Endothelial cell of umbilical vein (primary cell): ENCODE measurements at places on chromosomes 1 and 21. TPM values are rescaled to one million over a fixed set of nuclear protein-coding genes. Genes with fewer than 3 reads are reported as not detected.

GRCh38 chr1:94614168-94614815 is 72.7 kb upstream of the F3 start:
- no peak overlapping the region for H3K4me3 ChIP-seq
- no peak overlapping the region for H3K27ac ChIP-seq
- DNase-seq = no peak
- H3K36me3 ChIP-seq = no peaks in the 10 kb centered on the region
- H3K27me3 ChIP-seq = no peaks in the 10 kb centered on the region

DNA sequence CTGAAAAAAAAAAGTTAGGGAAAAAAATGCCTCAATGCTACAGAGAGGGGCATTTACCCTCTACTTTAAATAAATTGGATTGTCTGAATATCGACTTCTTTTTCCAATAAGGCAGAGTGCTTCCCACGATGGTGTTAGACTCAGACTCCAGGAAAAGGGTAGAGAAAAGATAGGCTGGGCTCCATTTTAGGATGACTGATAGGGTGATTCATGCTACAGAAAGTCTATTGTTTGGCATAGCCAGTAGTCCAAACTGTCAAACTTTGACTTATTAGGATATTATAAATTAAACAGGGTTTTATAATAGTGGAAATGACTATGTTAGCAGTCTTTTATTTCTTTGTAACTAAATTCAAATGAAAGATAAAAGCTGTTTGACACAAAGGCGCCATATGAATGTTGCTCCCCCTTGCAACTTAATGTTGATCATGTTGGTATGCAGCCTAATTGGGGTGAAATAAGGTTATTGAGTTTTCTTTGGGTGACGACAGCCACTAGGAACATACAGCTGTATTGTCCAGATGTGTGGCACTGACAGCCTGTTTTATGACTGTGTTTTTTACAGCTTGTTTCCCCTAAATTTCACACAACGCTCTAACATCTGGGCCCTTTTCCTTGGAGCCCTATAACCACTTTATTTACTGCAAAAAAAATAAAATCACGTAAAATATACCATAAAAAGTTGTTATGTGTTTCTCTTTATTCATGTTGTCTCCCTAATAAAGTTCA is 69.3 kb downstream of the SPAG17 start:
- peak; percentile 19 for DNase-seq
- no peaks in the 10 kb centered on the region for H3K4me1 ChIP-seq
- no peak overlapping the region for H3K27ac ChIP-seq
- H3K4me3 ChIP-seq = no peak overlapping the region
- H3K36me3 ChIP-seq = no peaks in the 10 kb centered on the region

DNA sequence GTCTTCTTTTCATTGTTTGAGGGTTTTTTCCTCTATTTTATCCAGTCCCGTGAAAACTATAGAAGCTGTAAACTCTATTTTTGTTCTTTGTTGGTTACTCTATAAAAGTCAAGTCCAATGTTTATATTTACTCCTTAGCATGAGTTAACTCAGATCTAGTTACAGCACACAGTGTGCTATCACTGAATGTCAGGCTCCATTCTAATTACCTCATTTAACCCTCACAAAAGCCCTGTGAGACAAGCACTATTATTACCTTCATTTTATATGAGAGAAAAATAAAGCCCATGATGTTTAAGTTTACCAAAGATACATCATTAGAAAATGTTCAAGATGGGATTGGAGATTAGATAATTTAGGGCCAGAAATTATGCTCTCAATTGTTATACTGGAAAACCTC is 251.4 kb upstream of the SNX7 start:
- no peak overlapping the region for H3K4me3 ChIP-seq
- no peak for DNase-seq
- no peaks in the 10 kb centered on the region for H3K36me3 ChIP-seq
- no peak overlapping the region for H3K27ac ChIP-seq

GRCh38 chr1:204445860-204446412 is 34.3 kb upstream of the PPP1R15B start:
- peaks cover 48% of the 10 kb centered on the region for H3K36me3 ChIP-seq
- peak; percentile 55 for DNase-seq
- H3K27ac ChIP-seq = no peak overlapping the region

DNA sequence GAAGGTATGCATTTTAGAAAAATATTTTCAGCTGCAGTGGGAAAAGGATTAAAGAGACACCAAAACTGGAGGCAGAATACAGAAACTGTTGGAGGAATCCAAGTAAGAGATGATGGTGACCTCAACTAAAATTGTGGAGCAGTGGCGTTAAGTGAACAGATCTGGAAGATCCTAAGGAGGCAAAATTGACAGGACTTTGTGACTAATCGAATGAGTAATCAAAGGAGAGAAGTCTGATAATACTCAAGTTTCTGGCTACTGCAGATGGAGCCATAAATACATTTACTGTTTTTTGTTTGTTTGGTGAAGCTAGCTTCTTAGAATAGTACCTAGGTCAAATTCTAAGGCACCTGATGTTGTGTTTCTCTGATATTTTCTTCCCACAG is 3.1 kb downstream of the CTBS start:
- H3K4me1 ChIP-seq = peaks cover 17% of the 10 kb centered on the region
- H3K27me3 ChIP-seq = no peaks in the 10 kb centered on the region
- DNase-seq = peak; percentile 9
- no peak overlapping the region for H3K27ac ChIP-seq
- no peaks in the 10 kb centered on the region for H3K36me3 ChIP-seq

GRCh38 chr21:35491114-35491513 is 442.0 kb upstream of the RUNX1 start:
- H3K27ac ChIP-seq = no peak overlapping the region
- DNase-seq = no peak
- no peaks in the 10 kb centered on the region for H3K4me1 ChIP-seq
- H3K36me3 ChIP-seq = no peaks in the 10 kb centered on the region
- peaks cover 4% of the 10 kb centered on the region for H3K27me3 ChIP-seq

DNA sequence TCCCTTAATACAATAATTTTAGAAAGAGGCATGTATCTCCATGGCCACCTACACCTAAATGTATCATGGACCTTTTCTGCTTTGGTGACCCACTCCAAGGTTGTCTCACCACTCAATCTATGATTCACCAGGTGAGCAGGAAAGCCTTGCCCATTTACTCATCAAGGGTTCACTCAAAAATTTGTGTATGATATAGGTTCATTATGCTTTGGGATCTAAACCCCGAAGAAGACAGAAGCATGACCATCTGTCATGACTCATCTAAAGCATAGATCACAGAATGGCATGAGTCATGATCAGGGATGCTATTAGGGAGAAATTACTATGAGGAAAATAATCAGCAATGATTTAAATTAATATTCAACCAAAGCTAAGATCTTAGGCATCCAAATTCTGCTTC is 38.5 kb downstream of the PYHIN1 start:
- no peak overlapping the region for H3K27ac ChIP-seq
- no peak for DNase-seq
- no peak overlapping the region for H3K4me3 ChIP-seq
- no peaks in the 10 kb centered on the region for H3K27me3 ChIP-seq
- H3K36me3 ChIP-seq = no peaks in the 10 kb centered on the region

DNA sequence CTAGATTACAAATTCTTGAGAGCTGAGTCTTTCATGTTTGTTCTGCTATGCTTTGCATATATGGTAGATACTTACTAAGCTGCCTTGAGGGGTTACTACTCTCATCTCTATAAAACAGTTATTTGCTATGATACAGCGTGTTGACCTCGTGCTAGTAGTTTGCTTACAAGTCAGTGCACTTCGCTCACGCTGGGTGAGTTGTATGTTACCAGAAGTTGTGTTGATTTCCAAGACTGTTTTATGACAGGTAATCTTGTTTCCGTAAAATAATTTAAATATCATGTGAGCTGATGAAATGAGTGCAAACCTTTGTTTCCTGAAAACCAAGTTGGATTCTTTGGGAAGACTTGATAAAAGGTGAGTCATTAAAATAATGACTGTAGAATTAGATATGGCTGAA is 7.3 kb downstream of the MRPS6 start:
- no peaks in the 10 kb centered on the region for H3K27me3 ChIP-seq
- peak; percentile 11 for DNase-seq

- H3K4me1 ChIP-seq = peaks cover 37% of the 10 kb centered on the region
- no peak overlapping the region for H3K4me3 ChIP-seq
- no peak for DNase-seq
- no peak overlapping the region for H3K27ac ChIP-seq
- H3K27me3 ChIP-seq = no peaks in the 10 kb centered on the region
Observed at GRCh38 chr1:207920444-207921021, 9.6 kb upstream of the CD34 start.

- H3K27ac ChIP-seq = no peak overlapping the region
- H3K4me3 ChIP-seq = no peak overlapping the region
- no peaks in the 10 kb centered on the region for H3K4me1 ChIP-seq
- DNase-seq = no peak
- H3K27me3 ChIP-seq = no peaks in the 10 kb centered on the region
Observed at GRCh38 chr1:18686540-18686939, 55.9 kb downstream of the PAX7 start.

DNA sequence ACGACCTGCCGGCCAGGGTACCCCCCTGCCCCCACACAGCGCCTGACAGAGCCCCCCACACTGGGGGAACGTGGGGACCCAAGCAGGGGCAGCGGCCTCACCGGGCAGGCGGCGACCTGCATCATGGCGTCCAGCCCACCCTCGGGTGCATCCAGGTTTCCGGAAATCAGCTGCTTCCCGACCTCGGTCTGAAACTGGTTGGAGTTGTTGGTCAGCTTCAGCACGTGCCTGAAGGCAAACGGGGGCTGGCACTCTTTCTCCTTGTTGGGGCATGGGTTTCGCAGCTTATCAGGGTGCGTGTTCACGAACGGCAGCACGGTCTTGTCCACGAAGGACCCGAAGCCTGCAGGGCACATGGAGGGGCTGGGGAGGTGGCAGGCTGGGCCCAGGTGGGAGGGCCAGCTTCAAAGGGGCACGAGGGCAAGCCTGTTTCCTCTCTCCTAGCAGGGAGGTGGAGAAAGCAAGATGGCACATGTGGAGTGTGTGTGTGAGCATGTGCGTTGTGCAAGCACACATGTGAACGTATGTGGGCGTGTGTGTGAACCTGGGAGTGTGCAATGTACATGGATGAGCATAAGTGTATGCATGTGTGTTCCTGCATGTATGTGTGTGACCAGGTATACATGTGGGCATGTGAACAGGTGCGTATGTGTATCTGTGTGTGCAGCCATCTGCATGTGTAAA is 19.2 kb downstream of the ITGB2 start:
- H3K27me3 ChIP-seq = no peaks in the 10 kb centered on the region
- H3K4me3 ChIP-seq = no peak overlapping the region
- no peak for DNase-seq
- H3K4me1 ChIP-seq = no peaks in the 10 kb centered on the region
- no peaks in the 10 kb centered on the region for H3K36me3 ChIP-seq

- no peak overlapping the region for H3K4me3 ChIP-seq
- no peaks in the 10 kb centered on the region for H3K36me3 ChIP-seq
- H3K4me1 ChIP-seq = peaks cover 6% of the 10 kb centered on the region
- H3K27ac ChIP-seq = no peak overlapping the region
- no peaks in the 10 kb centered on the region for H3K27me3 ChIP-seq
- DNase-seq = peak; percentile 57
Observed at GRCh38 chr1:173009597-173009996, 41.1 kb downstream of the TNFSF18 start.

The TCHH gene
- not detected in 2 replicates for polyA plus RNA-seq

The CD84 gene
- polyA plus RNA-seq = not detected in 2 replicates

The RGS1 gene
- polyA plus RNA-seq = not detected in 2 replicates

The PNRC2 gene
- polyA plus RNA-seq = 36.3 and 70.2 TPM in 2 replicates

The MIXL1 gene
- polyA plus RNA-seq = 0.58 and 0.75 TPM in 2 replicates

The RGS4 gene
- 7.9 and 14.6 TPM in 2 replicates for polyA plus RNA-seq

The C8A gene
- polyA plus RNA-seq = not detected in 2 replicates

The CELA3B gene
- 0.30 and 0.32 TPM in 2 replicates for polyA plus RNA-seq
